ENCODE measurements at places on chromosomes 2 and 18. TPM values are rescaled to one million over a fixed set of nuclear protein-coding genes. Genes with fewer than 3 reads are reported as not detected.

The CNTNAP5 gene
- total RNA-seq: not detected

The RPS27A gene
- total RNA-seq: 3,368 TPM

The DSG3 gene
- total RNA-seq: 218 TPM

The CAPN14 gene
- total RNA-seq: 4.0 TPM

The CLK1 gene
- 43.5 TPM for total RNA-seq

The ACVR1C gene
- total RNA-seq: 0.09 TPM

The GCKR gene
- not detected for total RNA-seq

The KIF5C gene
- not detected for total RNA-seq

The CXCR4 gene
- not detected for total RNA-seq
